ENCODE measurements at places on chromosomes 13 and 19. TPM values are rescaled to one million over a fixed set of nuclear protein-coding genes. Genes with fewer than 3 reads are reported as not detected.

ZNF701 gene
- total RNA-seq = 16.0 TPM

DZIP1 gene
- total RNA-seq = 26.0 TPM

OR7E24 gene
- total RNA-seq = not detected

DIAPH3 gene
- total RNA-seq = 7.1 TPM

RASGRP4 gene
- total RNA-seq = 16.9 TPM

PRTN3 gene
- not detected for total RNA-seq

SLC5A5 gene
- not detected for total RNA-seq

ZNF878 gene
- not detected for total RNA-seq

HSPB6 gene
- total RNA-seq = 130 TPM

RUBCNL gene
- 14.0 TPM for total RNA-seq

CCL25 gene
- not detected for total RNA-seq

TNFSF9 gene
- 0.27 TPM for total RNA-seq

TPTE2 gene
- total RNA-seq = not detected

C19orf85 gene
- total RNA-seq = not detected

SAMD1 gene
- 27.5 TPM for total RNA-seq

LILRA1 gene
- total RNA-seq = 3.0 TPM

MATK gene
- total RNA-seq = 5.4 TPM

PCDH20 gene
- total RNA-seq = 10.6 TPM

MEF2B gene
- total RNA-seq = 2.0 TPM

LYPD3 gene
- 0.41 TPM for total RNA-seq

GPC6 gene
- total RNA-seq = 56.4 TPM

CEACAM3 gene
- total RNA-seq = not detected

MYPOP gene
- 6.1 TPM for total RNA-seq

ZNF536 gene
- total RNA-seq = 0.41 TPM

ZNF222 gene
- total RNA-seq = 4.7 TPM

CGB7 gene
- total RNA-seq = not detected

ACP7 gene
- not detected for total RNA-seq

EVI5L gene
- 16.8 TPM for total RNA-seq

NEK3 gene
- total RNA-seq = 10.4 TPM

CCDC9 gene
- total RNA-seq = 38.9 TPM

CYSLTR2 gene
- total RNA-seq = 0.14 TPM

EXOC3L2 gene
- 2.2 TPM for total RNA-seq

FGF9 gene
- total RNA-seq = not detected
